ENCODE measurements at places on chromosomes 5 and 9. TPM values are rescaled to one million over a fixed set of nuclear protein-coding genes. Genes with fewer than 3 reads are reported as not detected.

The OLFML2A gene
- total RNA-seq = not detected

The IL7R gene
- 162 TPM for total RNA-seq

DNA sequence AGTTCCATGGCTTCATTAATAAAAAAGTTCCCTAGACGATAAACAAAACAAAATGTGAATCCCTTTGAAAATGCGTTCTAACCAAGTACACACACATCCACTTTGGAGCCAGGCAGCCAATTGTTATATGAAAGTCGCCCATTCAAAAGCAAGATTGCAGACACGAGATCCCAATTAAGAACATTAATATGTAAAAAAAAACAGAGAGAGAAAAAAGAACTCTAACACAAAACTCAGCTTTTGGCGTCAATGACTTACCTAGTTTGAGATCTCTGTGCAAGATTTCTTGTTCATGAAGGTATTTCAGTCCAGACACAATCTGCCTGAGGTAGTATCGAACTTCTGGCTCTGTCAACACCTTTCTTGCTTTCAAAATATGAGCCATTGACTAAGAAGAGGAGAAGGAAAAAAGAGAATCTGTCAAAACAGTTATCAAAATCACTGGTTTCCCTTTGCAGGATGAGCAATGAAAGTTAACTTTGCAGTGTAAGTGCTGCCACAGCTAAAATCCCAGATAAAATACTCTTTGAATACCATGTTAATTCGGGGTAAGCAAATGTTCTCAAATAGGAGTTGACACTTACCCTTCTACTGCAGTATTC lies 1.6 kb downstream of the PLK2 start:
- no peak for ATAC-seq

- ATAC-seq = no peak
Measured at GRCh38 chr5:57561231-57561842, 78.7 kb upstream of the ACTBL2 start.

DNA sequence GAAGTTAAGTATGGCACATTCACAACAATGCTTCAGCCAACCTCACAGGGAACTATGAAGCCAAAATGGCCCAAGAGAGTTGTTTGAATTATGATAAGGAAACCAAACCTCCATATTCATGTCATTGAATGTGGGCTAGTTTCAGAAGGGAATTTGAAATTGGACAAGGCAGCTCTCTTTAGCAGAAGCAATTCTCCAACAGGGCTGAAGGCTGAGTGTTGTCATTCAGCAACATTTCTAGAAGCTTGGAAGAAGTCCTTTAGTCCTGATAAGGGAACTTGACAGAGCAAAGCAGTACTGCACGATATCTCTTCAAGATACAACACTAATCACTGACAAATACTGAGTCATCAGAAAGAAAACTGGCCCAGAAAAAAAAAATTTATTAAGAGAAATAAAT lies 115.4 kb downstream of the SLC25A46 start:
- ATAC-seq = no peak

DNA sequence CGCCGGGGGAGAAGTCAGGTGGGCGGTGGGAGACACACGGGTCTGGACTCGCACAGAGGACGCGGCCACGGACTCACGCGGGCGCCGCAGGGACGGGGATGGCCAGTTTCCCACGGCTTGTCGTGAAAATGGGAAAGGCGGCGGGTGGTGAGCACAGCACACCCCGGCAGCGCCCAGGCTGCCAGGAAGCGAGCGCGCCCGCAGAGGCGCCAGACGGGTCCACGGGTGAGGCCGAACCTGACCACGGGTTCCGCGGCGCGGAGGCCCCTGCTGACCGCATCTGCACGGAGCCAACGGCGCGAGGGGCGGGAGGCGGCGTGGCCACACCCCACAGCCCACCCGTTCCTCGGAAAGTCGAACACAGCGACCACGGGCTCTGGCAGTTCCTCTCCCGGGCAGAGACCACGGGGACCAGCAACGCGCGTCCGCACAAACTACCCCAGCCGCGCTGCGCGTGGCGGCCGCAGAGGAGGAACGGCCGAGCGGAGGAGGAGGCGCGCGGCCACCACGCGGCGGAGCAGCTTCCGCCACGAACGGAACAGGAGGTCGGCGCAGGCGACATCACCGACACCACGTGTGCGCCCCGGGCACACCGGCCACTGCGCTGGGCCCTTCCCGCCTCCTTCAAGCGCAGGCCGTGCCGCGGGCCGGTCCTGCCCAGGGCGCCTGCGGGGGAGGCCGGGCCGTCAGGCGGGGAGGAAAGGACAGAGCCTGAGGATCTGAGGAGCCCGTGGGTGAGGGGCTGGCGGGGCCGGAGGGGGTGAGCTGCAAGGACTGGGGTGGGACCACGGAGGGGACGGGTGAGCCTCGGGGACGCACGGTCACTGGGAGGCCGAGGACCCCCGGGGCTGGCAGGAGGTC lies 5.6 kb downstream of the EXD3 start:
- peak; percentile 55 for ATAC-seq

DNA sequence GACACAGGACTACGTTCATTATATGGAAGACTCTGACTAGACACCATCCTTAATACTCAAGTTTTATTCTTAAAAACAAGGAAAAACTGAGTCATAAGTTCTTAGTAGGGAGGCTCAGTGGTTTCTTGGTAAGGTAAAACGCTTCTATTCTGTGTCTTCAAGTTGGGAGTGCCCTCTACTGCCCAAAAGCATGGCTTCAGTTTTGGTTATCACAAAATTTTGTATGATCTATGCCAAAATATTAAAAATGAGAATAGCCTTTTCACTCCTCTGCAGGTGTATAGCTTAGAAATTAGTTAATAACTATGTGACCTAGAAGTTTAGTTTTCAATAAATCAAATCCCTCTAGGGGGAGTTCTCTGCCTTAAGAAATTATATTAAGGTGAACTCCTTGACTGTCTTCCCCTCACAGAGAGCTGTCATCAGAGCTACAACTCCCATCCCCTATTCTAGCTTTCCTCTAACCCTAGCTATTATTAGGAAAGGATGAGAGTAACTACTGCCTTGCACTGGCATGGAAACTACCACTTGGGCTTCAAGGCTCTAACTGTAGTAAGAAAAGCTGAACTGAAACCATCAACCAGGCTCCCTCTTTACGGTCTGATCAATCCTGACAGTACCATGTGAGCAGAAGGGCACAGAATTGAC lies 189.7 kb downstream of the GNAQ start:
- peak; percentile 91 for ATAC-seq

- no peak for ATAC-seq
Measured at GRCh38 chr9:16202221-16202620, 649.4 kb downstream of the CCDC171 start.

DNA sequence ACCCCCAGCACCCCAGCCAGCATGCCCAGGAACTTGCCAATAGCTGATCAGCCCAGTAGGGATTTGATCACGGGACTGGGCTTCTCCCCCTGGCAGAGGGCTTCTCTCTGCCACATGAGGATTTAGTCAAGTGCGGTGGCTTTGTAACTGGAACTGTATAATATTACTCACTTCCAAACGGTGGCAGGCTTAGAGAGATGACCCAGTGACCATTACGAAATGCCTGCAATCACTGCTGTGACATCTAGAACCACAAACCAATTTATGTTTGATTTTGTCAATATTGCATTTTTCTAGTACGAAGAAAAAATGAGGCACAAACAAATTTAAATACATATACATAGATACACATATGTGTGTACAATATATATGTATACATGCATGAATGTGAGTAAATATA lies 192.1 kb downstream of the ERCC6L2 start:
- ATAC-seq = no peak

- no peak for ATAC-seq
Measured at GRCh38 chr5:10746711-10747110, 14.3 kb downstream of the DAP start.

- no peak for ATAC-seq
Measured at GRCh38 chr5:60285910-60286309, 392.4 kb upstream of the PDE4D start.

GRCh38 chr5:21802869-21803490 lies 1050.2 kb downstream of the CDH12 start:
- ATAC-seq = no peak
